NCI-H2171 treated with DMSO at 0.1 percent for 48 hours (cell line): ENCODE measurements at places on chromosomes 13 and 19.

- no peak for DNase-seq
These were observed 3.9 kb upstream of the ZNF460 start for GRCh38 chr19:57276430-57276829.

GRCh38 chr19:13033244-13033643 lies 38.0 kb downstream of the NFIX start:
- DNase-seq, result no peak

GRCh38 chr13:20351281-20352022 lies 119.3 kb upstream of the GJB6 start:
- no peak for DNase-seq

DNA sequence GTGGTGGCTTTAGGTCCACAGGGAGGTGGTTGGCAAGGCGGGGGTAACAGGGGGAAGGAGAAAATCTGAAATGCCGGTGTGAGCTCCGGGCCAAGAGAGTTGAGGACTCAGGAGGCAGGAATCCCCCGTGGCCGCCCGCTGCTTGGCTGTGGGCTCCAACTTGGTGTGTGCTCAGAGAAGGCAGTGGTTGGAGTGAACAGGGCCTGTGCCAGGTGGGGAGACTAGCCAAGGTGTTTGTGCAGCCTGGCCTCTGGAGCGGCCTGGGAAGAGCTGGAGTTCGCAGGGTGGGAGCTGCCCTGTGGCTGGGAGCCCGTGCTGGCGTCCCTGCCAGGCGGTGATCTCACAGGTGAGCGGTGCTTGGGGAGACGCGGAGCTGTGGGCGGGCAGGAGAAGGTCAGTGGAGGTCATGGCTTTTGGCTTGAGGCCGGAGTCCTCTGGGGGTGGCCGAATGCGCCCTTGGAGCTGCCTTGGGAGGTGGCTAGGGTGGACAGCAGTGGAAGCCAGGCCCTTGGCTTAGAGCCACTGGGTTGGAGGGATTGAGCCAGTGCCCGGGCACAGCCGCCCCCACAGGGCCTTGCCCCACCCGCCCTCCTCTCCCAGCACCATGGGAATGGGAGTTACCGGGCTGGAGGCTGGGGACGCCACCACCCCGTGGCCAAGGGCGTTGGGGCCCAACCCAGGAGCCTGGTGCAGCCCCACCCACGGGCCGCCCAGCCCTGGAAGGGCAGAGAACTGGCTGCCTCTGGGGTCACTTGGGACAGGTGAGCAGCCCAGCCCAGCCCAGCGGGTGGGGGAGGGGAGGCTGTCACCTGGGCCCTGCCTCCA lies 7.1 kb upstream of the CIRBP start:
- DNase-seq, result peak; percentile 29

DNA sequence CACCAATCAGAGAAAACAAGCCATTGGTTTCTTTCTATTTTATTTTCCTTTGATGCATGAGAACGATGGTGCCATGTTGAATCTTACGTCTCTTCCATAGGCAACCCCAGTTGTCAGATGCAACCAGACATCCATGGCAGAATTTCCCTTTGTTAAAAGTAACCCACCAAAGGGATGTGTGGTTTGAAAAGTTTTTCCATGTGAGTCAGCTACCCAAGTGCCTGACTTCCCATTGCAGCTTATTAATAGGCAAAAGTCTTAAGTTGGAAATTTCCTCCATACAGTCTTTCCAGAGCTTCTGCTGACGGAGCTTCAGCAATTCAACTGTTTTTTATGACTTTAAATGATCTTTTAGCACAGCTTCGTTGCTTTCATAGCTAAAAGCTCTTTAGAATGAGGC lies 73.8 kb upstream of the FAM216B start:
- DNase-seq, result no peak

DNA sequence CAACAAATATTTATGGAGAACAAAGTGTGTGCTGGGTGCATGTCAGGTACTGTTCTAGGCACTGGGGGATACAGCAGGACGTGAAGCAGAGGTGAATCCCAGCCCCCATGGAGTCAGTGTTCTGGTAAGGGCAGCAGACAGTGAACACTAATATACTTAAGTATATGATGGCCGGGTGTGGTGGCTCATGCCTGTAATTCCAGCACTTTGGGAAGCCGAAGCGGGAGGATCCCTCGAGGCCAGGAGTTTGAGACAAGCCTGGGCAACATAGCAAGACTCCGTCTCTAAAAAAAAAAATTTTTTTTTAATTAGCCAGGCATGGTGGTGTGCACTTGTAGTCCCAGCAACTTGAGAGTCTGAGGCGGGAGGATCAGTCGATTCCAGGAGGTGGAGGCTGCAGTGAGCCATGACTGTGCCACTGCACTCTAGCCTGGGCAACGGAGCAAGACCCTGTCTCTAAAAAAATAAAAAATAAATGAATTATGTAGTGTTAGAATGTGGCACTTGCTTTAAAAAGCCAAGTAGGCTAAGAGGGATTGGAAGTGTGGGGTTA lies 22.6 kb downstream of the CHST8 start:
- DNase-seq, result no peak

- DNase-seq, result no peak
These were observed 474.2 kb upstream of the SLC10A2 start for GRCh38 chr13:103540382-103540765.

GRCh38 chr19:33631609-33631973 lies 9.8 kb downstream of the CHST8 start:
- DNase-seq, result no peak

DNA sequence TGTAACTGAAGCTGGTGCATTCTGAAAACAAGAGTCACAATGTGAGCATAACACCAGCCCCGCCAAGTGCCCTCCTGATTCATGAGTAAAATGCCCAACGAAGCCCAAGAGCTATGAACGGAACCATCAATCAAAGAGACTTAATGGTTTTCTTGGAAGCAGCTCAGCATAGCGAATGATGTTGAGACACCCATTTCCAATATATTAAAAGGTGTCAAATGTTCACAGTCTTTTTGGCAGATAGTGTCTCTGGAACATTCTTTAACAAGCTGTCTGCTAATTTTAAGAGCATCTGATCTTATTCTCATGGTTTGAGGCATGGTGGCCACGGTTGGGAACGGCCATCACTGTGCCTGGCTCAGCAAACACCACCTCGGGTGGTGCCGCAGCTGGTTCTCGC lies 133.4 kb upstream of the USP29 start:
- no peak for DNase-seq

DNA sequence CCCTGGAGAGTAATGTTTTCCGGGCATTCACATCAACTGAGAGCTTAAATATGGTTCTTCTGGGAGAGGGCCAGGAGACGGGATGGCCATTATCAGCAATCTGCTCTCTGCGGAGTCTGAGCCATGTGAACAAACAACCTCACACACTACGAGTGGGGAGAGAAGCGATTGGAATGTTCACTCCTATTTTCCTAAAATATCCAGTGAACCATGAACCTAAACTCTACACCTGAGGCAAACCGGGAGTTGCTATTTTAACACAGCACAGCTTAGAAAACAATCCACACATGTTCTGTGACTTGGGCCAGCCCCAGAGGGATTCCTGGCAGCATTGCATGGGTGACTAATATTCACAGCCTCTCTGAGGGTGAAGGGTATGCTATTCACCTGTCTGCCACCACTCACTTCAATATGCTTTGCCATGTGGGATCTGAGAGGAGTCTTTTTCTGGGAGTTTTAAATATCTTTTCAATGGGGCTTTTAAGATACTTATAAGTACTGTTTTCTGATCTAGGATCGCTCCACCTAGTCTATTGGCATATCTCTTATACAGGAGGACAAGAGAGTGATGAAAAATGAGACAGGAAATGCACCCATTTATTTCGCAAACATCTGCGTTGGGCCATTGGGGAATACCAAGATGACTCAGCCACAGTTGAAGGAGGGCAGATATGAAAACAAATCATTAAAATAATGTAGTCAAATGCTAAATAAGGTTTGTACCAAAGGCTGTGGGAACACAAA lies 72.6 kb upstream of the SERP2 start:
- peak; percentile 68 for DNase-seq

DNA sequence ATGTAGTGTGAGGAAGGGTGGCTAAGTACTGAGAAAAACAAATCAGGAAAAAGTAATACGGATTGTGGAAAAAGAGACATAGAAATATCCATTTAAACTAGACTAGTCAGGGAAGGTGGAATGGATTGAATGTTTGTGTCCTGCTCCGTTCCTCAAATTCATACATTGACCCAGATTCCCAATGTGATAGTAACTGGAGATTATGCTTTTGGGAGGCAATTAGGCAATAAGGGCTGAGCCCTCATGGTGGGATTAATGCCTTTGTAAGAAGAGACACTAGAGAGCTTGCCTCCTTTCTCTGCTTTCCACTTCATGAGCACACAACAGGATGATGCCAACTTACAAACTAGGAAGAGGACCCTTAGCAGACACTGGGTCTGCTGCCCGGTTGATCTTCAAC lies 765.2 kb upstream of the GPC6 start:
- peak; percentile 24 for DNase-seq

- DNase-seq, result no peak
These were observed 79.8 kb upstream of the TNFSF11 start for GRCh38 chr13:42494157-42494556.

GRCh38 chr13:43343645-43344044 lies 320.3 kb downstream of the DNAJC15 start:
- no peak for DNase-seq

DNA sequence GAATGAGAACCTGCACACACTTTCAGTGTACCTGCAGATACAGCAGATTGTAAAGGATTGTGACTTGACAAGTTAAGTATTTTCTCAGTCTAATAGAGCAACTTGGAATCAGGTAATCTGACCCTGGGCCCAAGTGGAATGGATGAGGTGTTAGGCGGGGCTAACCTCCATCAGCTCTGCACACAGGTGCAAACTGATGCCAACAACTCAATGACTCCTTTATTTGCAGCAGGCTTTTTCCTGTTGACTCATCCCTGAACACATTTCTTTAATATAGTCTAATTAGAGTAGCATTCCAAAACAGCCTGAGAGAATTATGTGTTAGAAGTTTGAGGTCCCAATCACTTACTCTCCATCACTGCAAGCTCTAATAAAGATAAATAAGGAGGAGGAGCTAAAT lies 48.8 kb downstream of the TPT1 start:
- peak; percentile 69 for DNase-seq

DNA sequence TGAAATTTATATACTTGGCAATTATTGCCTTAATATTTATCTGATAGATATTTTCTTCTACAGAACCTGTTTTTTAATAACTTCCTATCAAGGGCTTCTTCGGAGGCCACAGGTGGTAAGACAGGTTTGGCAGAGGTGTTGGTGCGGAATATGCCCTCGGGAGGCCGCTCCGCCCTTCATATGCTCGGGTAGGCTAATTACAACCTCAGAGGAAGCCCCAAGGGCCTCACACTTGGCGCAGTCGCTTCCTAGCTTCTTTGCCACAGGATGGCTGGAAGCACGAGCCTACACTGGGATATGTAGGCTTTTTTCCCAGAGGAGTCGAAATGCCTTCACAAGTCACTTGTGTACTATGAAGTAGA lies 68.8 kb downstream of the LMO7 start:
- DNase-seq, result peak; percentile 77

- no peak for DNase-seq
These were observed 11.1 kb downstream of the ZNF844 start for GRCh38 chr19:12075538-12076139.

GRCh38 chr19:28878862-28879566 lies 333.9 kb downstream of the UQCRFS1 start:
- DNase-seq, result peak; percentile 83

DNA sequence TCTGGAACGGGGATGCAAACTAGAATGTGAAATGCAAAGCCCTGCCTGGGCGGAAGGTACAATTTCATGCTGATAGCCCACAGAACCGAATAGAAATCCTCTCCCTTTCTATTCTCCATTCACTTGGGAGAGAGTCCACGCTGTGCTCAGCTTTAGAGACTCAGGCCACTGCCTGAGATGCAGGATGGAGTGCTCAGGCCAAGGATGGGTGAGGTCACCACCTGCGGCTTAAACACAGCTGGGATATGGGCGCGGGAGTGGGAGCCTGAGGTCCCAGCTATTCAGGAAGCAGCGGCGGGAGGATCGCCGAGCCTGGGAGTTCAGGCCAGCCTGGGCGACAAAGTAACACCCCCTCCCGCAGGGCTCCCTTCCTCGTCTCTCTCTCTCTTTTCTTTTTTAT lies 446 bp upstream of the ZNF83 start:
- DNase-seq, result no peak

DNA sequence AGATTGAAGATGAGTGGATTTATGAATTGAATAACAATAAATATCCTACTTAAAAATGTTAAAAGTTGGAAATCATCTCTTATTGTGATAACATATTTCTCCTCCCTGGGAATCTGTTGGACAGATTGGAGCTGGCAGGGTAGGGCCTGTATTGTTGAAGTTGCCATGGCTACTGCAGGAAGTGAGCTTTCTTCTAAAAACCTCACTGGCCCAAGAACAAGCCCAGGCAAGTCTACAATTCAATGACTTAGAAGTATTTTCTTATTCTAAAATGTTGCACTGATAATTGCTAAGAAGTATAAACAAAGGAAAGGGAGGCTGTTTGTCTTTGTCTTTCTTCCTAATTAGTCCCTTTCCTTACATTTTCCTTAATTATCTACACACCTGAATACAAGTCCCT lies 112.1 kb downstream of the DLEU7 start:
- peak; percentile 82 for DNase-seq

DNA sequence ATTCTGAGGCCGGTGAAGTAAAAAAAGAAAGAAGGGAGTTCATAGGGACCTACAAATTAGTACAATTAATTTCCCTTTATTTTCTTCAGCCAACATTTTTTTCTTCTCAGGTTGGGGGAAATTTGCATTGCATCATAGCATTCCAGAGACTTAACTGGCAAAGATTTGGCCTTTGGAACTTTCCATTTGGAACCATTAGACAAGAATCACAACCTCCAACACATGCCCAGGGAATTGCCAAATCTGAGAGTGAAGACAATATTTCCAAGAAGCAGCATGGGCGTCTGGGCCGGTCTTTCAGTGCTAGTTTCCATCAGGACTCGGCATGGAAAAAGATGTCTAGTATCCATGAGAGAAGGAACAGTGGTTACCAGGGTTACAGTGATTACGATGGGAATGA lies 6.4 kb upstream of the ERCC5 start:
- DNase-seq, result no peak

DNA sequence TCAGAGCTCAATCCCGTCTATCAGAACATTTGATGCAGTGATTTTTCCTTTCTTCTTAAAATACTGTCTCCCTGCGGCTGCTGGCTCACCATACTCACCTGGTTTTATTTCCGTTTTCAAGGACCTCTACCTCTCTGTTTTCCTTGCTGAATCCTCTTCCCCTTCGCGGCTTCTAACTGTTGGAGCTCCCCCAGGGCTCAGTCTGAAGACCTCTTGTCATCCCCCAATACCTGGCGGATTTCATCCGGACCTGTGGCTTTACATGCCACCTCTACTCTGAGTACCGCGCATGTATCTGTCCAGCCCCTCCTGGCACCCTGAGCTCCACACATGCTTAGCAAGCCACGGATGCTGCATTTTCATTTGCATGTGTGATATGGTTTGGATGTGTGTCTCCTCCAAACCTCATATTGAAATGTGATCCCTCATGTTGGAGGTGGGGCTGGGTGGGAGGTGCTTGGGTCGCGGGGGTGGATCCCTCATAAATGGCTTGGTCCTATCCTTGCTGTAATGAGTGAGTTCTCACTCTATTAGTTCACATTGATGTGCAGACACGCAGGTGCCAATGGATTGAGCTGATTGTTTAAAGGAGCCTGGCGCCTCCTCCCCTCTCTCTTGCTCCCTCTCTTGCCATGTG lies 106.2 kb upstream of the LSM14A start:
- DNase-seq, result no peak
